ENCODE measurements at places on chromosomes 6 and 20. TPM values are rescaled to one million over a fixed set of nuclear protein-coding genes. Genes with fewer than 3 reads are reported as not detected.

TMEM151B gene
- total RNA-seq = 0.21 TPM

GRCh38 chr6:139508576-139508975 is 134.1 kb upstream of the CITED2 start:
- DNase-seq = no peak

DNA sequence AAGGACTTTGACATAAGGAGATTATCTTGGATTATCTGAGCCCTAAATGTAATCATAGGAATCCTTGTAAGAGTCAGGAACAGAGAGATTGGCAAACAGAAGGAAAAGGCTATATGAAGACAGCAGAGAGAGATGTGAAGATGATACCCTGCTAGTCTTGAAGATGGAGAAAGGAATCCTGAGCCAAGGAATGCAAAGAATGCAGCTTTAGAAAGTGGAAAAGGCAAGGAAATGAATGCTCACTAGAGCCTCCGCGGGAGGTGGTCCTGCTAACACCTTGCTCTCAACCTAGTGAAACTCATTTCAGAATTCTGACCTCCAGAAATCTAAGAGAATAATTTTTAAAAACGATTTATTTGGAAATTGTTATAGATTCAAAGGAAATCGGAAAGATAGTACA is 117.1 kb downstream of the TBXT start:
- no peak for DNase-seq

GRCh38 chr6:42336431-42336830 is 115.3 kb downstream of the TRERF1 start:
- DNase-seq = no peak

Data from kidney epithelial cell (primary cell).